Stimulated activated naive CD4-positive, alpha-beta T cell treated with Interleukin-2 at 50 U/mL for 16 hours (primary cell): ENCODE measurements at places on chromosomes 11 and 22.

DNA sequence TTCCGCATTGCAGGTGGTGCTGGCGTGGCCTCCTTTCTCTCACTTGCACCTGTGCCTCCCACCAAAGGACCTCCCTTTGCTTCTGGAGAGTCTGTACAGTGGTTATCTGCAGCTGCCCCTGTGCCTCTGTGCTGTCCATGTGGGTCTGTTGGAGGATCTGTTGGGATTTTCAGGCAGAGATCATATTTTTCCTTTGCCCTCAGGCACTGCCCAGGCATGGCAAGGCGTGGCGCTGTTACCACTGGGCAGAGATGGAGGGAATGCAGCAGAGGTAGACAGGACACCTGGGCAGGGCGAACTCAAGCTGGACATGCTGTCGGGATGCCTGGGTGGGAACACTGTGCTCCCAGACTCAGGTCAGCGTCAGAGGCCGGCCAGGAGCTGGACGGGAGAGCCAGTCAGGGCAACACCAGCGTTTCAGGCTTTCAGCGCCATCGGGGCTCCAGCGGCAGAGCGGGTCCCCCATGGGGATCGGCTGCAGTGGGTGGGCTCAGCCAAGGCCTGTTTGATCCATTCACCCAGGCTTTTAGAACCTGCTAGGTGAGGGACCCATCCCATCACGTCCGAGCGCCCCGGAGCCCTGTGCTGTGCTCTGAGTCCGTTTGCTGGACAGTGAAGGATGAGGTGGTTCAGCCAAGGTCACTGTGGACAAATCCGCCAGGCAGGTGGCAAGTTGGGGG, 718.9 kb downstream of the BRD1 start:
- DNase-seq = no peak

DNA sequence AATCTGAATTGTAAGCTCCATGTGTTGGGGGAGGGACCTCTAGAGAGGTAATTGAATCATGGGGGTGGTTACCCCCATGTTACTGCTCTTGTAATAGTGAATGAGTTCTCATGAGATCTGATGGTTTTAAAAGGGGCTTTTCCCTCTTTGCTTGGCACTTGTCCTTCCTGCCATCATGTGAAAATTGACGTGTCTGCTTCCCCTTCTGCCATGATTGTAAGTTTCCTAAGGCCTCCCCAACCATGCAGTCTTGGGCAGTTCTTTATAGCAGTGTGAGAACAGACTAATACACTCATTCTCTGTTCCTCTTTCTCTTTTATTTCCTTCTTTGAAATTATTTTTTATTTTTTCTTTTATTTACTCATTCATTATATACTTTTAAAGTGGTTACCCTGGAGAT, 239.4 kb downstream of the CSNK2A3 start:
- DNase-seq = no peak

GRCh38 chr11:30006876-30007275, 10.0 kb downstream of the KCNA4 start:
- DNase-seq = no peak

DNA sequence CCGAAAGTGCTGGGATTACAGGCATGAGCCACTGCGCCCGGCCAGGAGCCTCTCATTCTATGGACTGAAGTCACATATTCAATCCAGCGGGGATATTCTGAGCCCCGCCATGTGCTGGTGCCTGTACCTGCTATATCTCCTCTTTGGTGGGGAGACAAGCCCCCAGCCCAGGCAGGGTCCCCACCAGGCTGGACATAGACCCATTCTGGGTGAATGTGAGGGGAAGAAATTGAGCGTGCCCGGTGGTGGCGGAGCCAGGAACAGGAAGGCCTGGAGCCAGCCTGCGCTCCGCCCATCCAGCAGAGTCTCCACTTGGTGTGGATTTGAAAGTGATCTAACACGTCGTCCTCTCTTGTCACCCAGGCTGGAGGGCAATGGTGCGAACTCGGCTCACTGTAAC, 38.0 kb upstream of the CSNK1E start:
- DNase-seq = no peak

DNA sequence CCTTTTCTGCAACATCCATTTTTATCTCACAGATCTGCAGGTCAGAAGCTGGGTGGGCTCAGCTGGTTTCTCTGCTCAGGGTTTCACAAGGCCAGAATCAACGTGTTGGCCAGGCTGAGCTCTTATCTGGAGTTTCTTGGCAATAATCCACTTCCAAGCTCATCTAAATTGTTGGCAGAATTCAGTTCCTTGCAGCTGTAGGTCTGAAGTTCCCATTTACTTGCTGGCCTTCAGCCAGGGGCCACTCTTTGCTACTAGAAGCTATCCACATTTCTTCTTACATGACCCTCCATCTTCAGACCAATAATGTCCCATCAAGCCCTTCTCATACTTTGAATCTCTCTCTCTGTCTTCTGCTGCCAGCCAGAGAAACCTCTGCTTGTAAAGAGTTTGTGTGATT, 103.5 kb downstream of the WNT11 start:
- no peak for DNase-seq

DNA sequence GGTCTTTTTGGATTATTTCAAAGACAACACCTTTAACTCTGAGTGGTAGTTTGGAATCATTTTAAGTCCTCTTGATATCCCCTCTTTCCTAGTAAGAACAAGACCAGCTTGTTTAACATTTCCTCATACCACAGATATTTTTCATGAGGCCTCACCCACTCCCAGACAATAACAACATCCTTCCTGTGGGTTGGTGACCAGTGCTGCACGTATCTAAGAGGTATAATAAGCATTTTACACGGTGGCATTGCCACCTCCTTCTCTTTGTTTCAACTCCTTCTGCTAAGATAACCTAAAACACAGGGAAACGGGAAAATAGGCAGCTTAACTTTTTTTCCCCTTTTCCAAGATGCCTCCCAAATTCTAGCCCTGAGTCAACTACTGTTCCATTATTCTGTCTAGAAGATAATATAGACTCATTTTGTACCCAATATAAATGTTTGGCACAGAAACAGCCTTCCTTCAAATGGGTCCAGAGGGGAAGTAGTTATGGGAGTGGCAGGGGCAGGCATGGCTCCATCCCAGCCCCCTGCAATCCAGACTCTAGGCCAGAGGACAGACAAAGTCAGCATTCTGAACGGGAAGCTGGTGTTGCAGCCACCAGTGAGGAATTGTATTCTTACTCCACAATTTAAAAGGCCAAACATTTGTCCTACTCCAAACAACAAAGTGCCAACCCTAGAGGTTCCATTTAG, 28.5 kb downstream of the MAML2 start:
- DNase-seq = no peak

- no peak for DNase-seq
These were observed 10.3 kb downstream of the EIF4G2 start for GRCh38 chr11:10798330-10798928.

DNA sequence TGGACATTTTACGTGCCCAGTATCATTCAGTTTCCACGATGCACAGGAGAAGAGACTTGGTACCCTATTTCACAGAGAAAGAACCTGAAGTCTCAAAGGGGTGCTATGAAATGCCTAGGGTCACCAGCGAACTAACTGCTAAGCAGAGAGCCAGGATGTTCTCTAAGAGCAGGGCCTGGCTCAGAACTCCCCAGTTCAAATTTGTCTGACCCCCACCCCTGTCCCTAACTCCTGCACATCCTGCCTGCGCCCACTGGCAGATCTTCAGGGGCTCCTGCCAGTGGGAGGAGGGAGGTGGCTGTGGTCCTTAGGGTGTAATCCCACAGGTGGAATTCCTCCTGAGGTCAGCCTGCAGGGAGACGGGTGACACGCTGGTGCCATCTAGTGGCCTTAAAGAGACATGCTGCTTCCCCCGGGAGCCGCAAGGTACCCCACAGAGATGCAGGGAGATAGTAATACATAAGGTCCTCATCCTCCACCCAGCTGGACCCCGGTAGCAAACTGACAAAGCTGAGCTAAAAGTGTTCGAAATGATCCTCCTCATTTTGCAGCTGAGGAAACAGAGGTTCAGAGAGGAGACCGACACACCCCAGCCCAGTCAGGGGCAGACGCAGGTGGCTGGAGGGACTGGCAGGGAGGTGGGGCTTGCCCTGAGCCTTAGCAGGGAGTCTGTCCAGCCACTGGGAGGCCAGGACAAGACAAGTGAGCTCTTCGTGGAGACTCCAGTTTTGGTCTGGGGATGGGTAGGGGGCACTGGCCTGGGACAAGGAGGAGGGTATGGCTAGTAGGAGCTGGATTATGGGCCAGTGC, 34.1 kb downstream of the MB start:
- peak; percentile 23 for DNase-seq

GRCh38 chr11:97883086-97883485, 1137.7 kb upstream of the CNTN5 start:
- no peak for DNase-seq

- no peak for DNase-seq
These were observed 708.1 kb downstream of the BRD1 start for GRCh38 chr22:49119551-49119952.

DNA sequence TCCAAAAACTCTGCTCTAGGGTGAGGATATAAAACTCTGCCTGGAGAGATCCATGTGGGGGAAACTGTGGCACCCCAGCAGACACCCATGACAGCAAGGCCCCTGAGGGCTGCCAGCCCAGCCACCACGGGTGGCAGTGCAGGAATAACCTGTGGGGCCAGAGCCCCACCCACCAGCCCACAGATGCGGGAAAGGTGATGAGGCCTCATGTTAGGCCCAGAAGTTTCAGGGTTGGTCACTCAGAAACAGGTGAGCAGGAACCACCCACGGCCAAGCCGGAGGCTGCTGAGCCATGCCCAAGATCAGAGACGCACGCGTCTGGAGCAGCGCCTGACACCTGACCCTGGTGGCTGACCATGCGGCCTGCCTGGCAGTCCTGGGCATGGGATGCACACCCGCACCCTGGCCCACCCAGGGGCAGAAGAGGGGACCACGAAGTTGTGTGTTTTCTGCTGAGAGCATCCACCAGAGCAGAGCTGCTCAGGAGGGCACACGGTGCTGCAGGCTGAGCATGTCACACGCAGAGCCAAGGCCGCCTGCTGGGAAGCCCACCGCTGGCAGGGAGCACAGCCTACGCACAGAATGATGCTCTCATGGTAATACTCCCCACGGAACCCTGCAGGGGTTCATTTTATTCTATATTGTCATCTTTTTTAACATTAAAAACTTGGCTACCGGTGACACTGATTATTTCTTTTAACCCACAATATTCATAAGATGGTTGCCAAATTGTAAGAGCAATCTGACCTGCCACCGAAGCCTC, 41.2 kb downstream of the DUSP8 start:
- DNase-seq = no peak

GRCh38 chr11:89452780-89453179, 38.4 kb downstream of the NOX4 start:
- DNase-seq = no peak

- DNase-seq = no peak
These were observed 243.8 kb downstream of the TMEM135 start for GRCh38 chr11:87281496-87281895.

- DNase-seq = peak; percentile 26
These were observed 759 bp downstream of the DESI1 start for GRCh38 chr22:41619979-41620588.

- no peak for DNase-seq
These were observed 19.5 kb upstream of the FADD start for GRCh38 chr11:70183483-70184176.

DNA sequence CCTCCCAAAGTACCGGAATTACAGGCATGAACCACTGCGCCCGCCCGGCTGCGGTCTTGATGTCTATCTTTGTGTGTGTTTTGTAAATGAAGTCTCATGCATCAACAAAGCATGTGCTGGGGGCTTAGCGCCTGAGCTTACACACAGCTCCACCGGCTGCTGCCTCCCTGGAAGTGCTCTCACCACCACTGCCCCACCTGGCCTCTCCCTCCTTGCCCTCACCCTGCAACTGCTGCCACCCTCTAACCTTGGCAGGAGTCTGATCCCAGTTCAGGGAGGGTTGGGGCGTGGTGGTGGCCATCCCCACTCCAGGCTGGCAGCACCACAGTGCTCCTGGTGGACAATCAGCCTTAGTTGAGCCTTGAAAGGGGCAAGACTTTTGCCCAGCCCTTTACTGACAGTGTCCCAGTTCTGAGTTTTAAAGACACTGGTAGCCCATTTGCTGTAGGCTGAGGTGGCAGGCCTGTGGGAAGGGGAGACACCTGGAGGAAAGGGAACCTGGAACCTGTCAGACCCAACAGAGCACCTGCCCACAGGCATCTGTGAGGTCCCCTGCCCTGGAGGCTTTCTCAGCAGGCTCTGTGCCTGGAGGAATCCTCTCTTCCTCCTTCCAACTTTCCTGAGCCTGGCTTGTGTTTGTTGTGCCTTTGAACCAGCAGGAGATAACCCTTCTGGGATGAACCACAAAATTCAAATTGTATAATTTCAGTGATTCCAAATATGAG, 42.4 kb upstream of the WEE1 start:
- no peak for DNase-seq

- DNase-seq = no peak
These were observed 89.0 kb downstream of the ISX start for GRCh38 chr22:35154937-35155387.

- no peak for DNase-seq
These were observed 63.3 kb downstream of the LDLRAD3 start for GRCh38 chr11:36007127-36007655.

DNA sequence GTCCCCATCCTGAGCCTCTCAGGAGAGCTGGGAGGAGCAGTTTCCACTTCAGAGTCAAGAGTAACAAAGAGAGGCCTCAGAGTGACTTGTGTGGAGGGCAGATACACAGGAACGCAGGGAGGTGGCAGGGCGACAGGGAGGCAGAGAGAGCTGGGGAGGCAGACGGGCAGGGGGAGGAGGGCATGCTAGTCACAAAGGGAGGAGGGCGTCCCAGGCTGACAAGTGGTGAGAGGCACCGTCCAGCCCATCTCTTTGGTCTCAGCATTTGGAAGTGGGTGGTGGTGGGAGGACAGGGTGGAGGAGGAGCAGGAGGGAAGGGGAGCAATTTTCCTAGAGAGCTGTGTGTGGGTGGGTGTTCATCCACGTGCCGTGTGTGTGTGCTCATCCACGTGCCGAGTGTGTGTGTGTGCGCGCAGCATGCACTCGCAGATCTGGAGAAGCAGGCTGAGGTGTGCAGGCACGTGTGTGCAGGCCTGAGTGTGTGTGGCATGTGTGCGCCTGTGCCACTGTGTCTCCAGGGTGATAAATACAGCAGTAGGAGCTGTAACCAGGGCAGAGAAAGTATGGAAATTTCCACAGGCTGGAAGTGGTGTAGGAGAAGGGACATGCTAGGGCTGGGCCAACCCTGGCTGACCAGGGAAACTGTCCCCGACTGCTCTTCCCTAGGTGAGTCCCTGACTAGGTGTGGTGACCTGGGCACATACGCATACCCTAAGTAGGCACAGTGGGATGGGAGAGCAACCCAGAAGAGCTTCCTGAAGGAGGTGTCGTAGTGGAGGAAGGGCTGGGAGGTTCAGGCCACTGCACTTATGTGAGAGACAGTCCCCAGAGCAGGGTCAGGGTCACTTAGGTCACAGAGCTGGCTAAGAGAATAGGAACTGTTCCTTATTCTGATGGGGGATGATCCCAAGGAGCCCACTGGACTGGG, 7.3 kb upstream of the PDE2A start:
- DNase-seq = no peak

- no peak for DNase-seq
These were observed 63.7 kb upstream of the HORMAD2 start for GRCh38 chr22:30016596-30016995.

GRCh38 chr11:74726547-74727182, 4.6 kb downstream of the CHRDL2 start:
- peak; percentile 40 for DNase-seq

GRCh38 chr11:64863391-64864060, 14.9 kb downstream of the EHD1 start:
- no peak for DNase-seq
